Midbrain (tissue), 1 donor: ENCODE measurements at places on chromosomes 12 and 14.
A peak's percentile ranks its signal among the peaks of the same experiment; 100 is the strongest.

GRCh38 chr14:75158843-75159614 is 17.4 kb downstream of the TMED10 start:
- no peak for DNase-seq

DNA sequence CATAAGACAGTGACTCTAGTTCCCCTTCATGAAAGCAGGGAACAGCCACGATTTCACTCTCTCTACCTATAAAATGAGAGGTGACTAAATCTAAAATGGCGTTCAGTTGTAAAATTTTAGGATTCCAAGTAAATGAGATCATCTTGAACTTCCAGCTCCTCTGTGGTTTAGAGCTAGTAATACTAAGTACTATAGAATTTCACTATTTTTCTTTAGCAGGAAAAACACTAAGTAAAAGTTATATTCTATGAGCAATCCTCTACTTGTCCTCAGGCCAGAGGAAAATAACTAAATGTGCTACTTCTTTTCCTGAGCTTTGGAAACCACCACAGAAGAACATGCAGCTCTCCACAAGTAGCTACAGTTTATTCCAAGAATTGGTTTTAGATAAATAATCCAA is 55.6 kb downstream of the NIN start:
- no peak for DNase-seq

GRCh38 chr14:45222485-45223262 is 30.3 kb downstream of the MIS18BP1 start:
- DNase-seq = no peak

- peak; percentile 12 for DNase-seq
Observed at GRCh38 chr14:76844223-76844622, 18.0 kb downstream of the LRRC74A start.

GRCh38 chr14:46964378-46964777 is 312.8 kb upstream of the RPL10L start:
- no peak for DNase-seq

GRCh38 chr12:12608557-12608957 is 3.1 kb upstream of the CREBL2 start:
- DNase-seq = no peak

DNA sequence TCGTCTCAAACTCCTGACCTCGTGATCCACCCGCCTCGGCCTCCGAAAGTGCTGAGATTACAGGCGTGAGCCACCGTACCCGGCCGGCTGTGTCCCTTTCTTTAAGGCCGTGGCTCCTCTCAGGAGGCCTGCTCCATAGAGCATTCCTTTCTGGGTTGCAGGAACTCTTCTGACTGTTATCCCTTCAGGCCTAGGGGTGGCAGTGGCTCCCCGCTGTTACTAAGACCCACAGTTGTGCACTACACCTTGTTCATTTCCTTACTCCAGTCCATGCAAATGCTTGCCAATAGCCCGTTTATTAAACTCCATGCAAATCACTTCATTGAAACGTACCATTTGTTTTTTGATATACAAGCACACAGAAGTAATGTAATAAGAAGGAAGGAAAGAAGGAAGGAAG is 234.7 kb downstream of the BCAT1 start:
- DNase-seq = no peak

DNA sequence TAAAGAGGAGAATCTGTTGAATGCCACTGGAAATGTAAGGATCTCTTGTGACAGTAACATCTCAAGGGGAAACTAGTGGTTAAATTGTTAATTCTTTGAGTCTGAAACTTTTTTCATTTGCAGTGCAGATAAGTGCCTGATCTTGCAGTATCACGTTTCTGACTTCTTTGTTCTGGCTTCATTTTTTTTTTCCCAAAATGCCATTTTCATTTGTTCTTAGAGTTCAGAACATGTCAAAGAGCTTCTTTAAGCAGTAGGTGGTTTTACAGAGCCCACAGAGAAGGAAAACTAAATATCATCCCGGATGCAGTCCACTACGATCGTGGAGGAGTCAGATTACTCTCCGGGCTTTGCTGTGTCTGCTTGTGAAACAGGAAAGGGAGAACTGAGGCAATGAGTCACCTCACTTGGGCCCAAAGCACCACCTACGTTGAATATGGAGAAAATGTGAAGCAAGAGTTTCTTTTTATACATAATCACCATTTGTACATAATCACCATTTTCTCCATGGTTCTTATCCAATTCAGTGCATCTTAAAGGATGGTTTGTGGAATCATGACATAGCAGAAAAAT is 43.9 kb downstream of the HMGA2 start:
- DNase-seq = no peak

DNA sequence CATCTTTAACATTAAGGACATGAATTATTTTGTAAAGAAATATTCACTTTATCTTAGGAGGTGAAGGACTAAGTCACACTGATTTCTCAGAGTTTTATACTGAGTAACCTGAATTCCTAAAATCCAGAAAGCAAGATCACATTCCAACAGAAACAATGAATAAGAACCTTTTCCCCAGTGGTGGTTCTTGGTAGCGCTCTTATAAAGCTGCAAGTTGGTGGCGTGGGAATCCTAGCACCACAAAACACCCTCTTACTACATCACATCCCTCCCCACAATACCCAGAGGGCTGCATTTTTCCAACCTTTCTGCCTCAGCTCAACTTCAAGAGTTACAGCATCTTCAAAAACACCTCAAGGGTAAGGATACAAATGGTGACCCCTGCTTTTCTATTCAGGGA is 44.0 kb upstream of the SMUG1 start:
- no peak for DNase-seq

- DNase-seq = no peak
Observed at GRCh38 chr12:104697186-104697585, 240.4 kb downstream of the CHST11 start.

- DNase-seq = no peak
Observed at GRCh38 chr12:42130672-42131402, 13.8 kb downstream of the GXYLT1 start.

GRCh38 chr14:95267306-95267705 is 52.4 kb downstream of the CLMN start:
- no peak for DNase-seq

- DNase-seq = no peak
Observed at GRCh38 chr14:32762886-32763285, 175.8 kb upstream of the NPAS3 start.

- peak; percentile 5 for DNase-seq
Observed at GRCh38 chr14:24705840-24706239, 71.8 kb upstream of the GZMB start.

- DNase-seq = no peak
Observed at GRCh38 chr12:89169321-89169720, 183.0 kb downstream of the DUSP6 start.

GRCh38 chr14:56115976-56116893 is 2.0 kb upstream of the PELI2 start:
- no peak for DNase-seq

GRCh38 chr14:103391048-103391447 is 5.8 kb downstream of the MARK3 start:
- DNase-seq = peak; percentile 27

- DNase-seq = no peak
Observed at GRCh38 chr12:28974166-28974565, 174.9 kb upstream of the FAR2 start.

DNA sequence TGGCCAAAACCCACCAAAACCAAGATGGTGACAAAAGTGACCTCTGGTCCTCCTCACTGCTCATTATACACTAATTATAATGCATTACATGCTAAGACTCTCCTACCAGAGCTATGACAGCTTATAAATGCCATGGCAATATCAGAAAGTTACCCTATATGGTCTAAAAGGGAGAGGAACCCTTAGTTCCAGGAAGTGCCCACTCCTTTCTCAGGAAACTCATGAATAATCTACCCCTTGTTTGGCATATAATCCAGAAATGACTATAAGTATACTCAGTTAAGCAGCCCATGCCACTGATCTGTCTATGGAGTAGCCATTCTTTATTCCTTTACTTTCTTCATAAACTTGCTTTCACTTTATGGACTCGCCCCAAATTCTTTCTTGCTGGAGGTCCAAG is 43.0 kb upstream of the FUT8 start:
- no peak for DNase-seq

GRCh38 chr14:73825551-73826188 is 26.0 kb upstream of the PTGR2 start:
- DNase-seq = peak; percentile 82

GRCh38 chr14:61560323-61560722 is 135.0 kb upstream of the HIF1A start:
- DNase-seq = no peak

DNA sequence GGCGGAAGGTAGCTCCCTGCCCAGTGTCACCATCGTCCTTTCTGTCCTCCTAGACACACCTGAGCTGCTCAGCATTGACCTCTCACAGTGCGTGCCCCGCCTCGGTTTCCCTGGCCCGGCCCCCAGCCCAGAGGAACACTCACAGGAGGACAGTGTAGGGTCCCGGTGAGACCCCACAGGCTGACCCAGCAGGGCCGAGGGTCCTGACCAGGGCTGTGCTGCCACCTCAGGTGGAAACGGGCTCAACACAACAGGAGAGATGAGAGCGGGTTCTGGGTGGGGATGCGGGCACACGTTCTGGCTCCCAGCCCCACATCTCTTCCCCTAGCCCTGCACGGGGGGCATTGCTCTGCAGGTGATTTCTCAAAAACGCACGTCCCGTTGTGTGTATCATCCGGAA is 98.1 kb downstream of the PIWIL1 start:
- DNase-seq = no peak

GRCh38 chr14:77917491-77918201 is 117.7 kb downstream of the ADCK1 start:
- DNase-seq = no peak

DNA sequence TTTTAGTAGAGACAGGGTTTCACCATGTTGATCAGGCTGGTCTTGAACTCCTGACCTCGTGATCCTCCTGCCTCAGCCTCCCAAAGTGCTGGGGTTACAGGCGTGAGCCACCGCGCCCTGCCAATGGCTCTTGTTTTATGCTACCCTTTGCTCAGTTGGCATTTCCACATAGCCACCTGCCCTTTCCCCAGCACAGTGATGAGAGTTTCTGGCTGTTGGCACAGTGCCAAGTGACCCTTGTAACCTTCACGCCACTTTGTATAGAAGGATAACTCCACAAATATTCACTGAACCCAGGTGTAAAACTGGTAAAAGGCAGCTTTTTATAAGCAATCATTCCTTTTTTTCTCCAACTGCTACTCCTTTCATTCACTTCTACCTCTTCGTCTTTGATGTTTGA is 18.5 kb upstream of the CCDC175 start:
- no peak for DNase-seq

DNA sequence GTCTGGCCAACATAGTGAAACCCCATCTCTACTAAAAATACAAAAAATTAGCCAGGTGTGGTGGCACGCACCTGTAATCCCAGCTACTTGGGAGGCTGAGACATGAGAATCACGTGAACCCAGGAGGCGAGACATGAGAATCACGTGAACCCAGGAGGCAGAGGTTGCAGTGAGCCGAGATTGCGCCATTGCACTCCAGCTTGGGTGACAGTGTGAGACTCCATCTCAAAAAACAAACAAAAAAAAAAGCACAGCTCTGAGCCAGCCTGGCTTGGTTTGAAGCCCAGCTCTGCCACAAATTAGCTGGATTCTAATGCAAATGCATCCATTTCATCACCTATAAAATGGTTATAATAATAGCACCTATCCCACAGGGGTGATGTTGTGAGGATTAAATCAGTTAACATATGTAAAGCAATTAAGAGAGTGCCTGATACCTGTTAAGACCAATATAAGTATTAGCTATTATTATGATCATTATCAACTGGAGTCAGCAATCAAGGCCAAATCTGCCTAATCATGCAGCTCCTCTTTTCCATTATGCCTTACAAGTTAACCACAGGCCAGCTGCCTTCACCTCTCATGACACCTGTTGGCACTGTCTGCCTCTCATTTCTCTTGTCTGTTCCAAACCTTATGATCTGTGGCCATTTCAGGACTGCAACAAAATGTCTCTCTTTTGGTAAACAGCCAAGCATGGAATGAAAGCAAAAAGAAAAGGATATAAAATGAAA is 2.1 kb downstream of the GNPTAB start:
- no peak for DNase-seq

- no peak for DNase-seq
Observed at GRCh38 chr12:70660620-70661219, 23.5 kb upstream of the PTPRB start.

DNA sequence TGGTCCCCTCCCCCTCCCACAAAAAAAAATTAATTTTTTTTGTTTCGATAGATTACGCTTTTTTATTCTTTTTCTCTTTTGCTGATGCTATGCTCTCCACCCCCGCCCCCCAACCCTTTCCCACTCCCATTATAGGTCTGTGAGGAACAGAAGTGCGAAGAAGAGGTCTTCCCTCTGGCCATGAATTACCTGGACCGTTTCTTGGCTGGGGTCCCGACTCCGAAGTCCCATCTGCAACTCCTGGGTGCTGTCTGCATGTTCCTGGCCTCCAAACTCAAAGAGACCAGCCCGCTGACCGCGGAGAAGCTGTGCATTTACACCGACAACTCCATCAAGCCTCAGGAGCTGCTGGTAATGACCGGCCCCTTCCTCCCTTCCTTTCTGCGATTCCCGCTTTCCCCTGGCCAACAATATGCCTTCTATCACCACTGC is 2.3 kb downstream of the CCND2 start:
- DNase-seq = no peak

DNA sequence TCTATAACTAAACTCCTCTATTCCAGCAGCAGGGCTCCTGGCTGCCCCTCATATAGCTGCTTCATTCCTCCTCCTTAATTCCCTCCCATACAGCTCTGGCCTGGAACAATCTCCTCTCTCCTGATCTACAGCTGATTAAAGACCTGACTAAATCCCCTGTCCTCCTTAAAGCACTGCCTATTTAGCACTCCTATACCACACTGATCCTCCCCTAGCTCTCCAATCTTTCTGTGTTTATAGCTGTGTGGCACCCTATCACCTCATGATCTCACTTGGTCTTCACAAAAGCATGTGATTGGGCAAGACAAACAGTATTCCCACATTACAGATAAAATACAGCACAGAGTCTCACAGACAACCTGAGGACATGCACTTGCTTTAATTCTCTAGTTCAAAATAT is 17.4 kb downstream of the FMNL3 start:
- no peak for DNase-seq

DNA sequence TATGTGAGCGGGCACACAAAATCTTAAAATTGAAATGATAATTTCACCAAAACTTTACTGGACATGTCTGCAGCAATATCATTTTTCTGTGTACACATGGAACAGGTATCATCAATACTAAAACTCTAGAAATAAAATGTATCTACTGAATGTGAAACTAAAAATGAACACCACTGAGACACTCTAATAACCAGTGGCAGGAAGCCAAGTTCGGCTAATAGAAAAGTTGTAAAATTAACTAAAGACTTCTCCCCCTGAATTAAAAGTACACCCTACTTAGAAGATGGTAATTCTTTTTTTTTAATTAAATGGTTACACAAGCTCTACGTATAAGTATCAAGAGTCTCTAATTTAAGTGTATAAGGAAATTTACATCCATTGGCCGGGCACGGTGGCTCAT is 227.2 kb downstream of the MED13L start:
- DNase-seq = no peak

GRCh38 chr14:41785696-41786095 is 179.0 kb downstream of the LRFN5 start:
- DNase-seq = no peak
